Fibroblast of lung (primary cell): ENCODE measurements at places on chromosomes 3 and 15. TPM values are rescaled to one million over a fixed set of nuclear protein-coding genes. Genes with fewer than 3 reads are reported as not detected.

SLC6A1 gene
- total RNA-seq: not detected in 2 replicates

RETNLB gene
- not detected in 2 replicates for total RNA-seq

HAUS2 gene
- total RNA-seq: 19.8 and 25.3 TPM in 2 replicates

SNTN gene
- total RNA-seq: not detected in 2 replicates

CACNA2D2 gene
- total RNA-seq: under 0.01 TPM in 1 of 2 replicates, not detected in the other

TPRG1 gene
- total RNA-seq: 0.99 and 1.8 TPM in 2 replicates

ECE2 gene
- not detected in 2 replicates for total RNA-seq
